ENCODE measurements at places on chromosomes 5 and 9. TPM values are rescaled to one million over a fixed set of nuclear protein-coding genes. Genes with fewer than 3 reads are reported as not detected.

FLT4 gene
- total RNA-seq = not detected

PCDHGB2 gene
- total RNA-seq = 0.88 TPM

NIM1K gene
- total RNA-seq = not detected

PCDHA9 gene
- 0.25 TPM for total RNA-seq

IL3 gene
- not detected for total RNA-seq

CDX1 gene
- total RNA-seq = not detected

LCNL1 gene
- not detected for total RNA-seq

DBH gene
- total RNA-seq = not detected

PHF24 gene
- total RNA-seq = not detected

MIGA2 gene
- total RNA-seq = 28.7 TPM

SLC34A1 gene
- not detected for total RNA-seq

SREK1 gene
- 87.3 TPM for total RNA-seq

FOXD4 gene
- total RNA-seq = 2.4 TPM

DRD1 gene
- not detected for total RNA-seq

NDUFB6 gene
- total RNA-seq = 56.1 TPM

HNRNPH1 gene
- total RNA-seq = 981 TPM

ENTR1 gene
- 82.2 TPM for total RNA-seq

RECK gene
- total RNA-seq = 3.7 TPM

ADGRD2 gene
- total RNA-seq = not detected

ASTN2 gene
- total RNA-seq = 1.8 TPM

RUSC2 gene
- 30.5 TPM for total RNA-seq

MEF2C gene
- total RNA-seq = 0.05 TPM

GRM6 gene
- total RNA-seq = not detected

MTRR gene
- total RNA-seq = 88.6 TPM

SPZ1 gene
- not detected for total RNA-seq

POLR3G gene
- total RNA-seq = 13.2 TPM

CAST gene
- 351 TPM for total RNA-seq

INSYN2B gene
- 0.19 TPM for total RNA-seq

DMRTA1 gene
- total RNA-seq = 0.77 TPM

SH3RF2 gene
- total RNA-seq = 29.6 TPM

RUFY1 gene
- 77.0 TPM for total RNA-seq

FOXD1 gene
- total RNA-seq = 46.4 TPM

SLC6A3 gene
- not detected for total RNA-seq

SPATA31C1 gene
- not detected for total RNA-seq

TMEM215 gene
- not detected for total RNA-seq

FRRS1L gene
- not detected for total RNA-seq

TEX48 gene
- total RNA-seq = not detected

LOX gene
- total RNA-seq = 10.7 TPM

SLC23A1 gene
- total RNA-seq = not detected

FGF1 gene
- 0.65 TPM for total RNA-seq

PROB1 gene
- total RNA-seq = 3.1 TPM

KIF4B gene
- not detected for total RNA-seq

SLC36A2 gene
- not detected for total RNA-seq

GNAQ gene
- total RNA-seq = 38.1 TPM

PCDHB10 gene
- total RNA-seq = 1.2 TPM

PCDHGB3 gene
- 0.56 TPM for total RNA-seq

SPINK7 gene
- not detected for total RNA-seq

HEMGN gene
- not detected for total RNA-seq

PCDHB3 gene
- 0.42 TPM for total RNA-seq

S1PR3 gene
- 2.7 TPM for total RNA-seq

STOML2 gene
- total RNA-seq = 209 TPM

REXO4 gene
- total RNA-seq = 38.1 TPM

LRRC19 gene
- not detected for total RNA-seq

CNTFR gene
- not detected for total RNA-seq

IFNA2 gene
- not detected for total RNA-seq

PCDHGB7 gene
- total RNA-seq = 1.2 TPM

PPP2R2B gene
- total RNA-seq = not detected

POU5F2 gene
- 0.72 TPM for total RNA-seq

TPRN gene
- 13.4 TPM for total RNA-seq

Data from MCF 10A (cell line).